Activated CD4-positive, alpha-beta memory T cell treated with anti-CD3 and anti-CD28 coated beads, Interleukin-2, amount 10 ng/mL, durations not matched to agents 7 days and 5 days (primary cell): ENCODE measurements at places on chromosomes 7 and 10. TPM values are rescaled to one million over a fixed set of nuclear protein-coding genes. Genes with fewer than 3 reads are reported as not detected.

GRCh38 chr10:80585812-80586211 is 48.1 kb downstream of the SH2D4B start:
- no peak for DNase-seq

DNA sequence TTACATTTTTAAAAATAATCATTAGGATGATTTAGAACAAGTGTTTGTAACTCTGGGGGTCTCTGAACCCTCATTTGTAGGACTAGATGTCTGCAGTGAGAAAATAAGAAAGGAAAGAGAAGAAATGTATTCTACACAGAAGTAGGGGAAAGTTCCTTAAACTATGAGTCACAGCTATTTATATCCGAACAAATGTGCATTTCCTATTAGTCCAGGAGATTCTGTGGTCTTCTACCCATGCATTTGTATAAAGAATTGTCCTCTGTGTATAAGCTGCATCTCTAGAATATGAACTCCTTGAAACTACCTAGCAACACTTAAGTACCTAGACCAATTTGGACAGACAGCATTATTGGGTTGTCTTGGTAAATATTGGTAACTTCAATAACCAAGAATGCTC is 15.9 kb upstream of the CD36 start:
- no peak for DNase-seq

SCIN gene
- not detected for total RNA-seq

STK31 gene
- total RNA-seq: not detected

- no peak for DNase-seq
These were observed 83.3 kb downstream of the SLIT1 start for GRCh38 chr10:97102441-97102840.

GRCh38 chr7:30859940-30860496 is 51.6 kb upstream of the AQP1 start:
- no peak for DNase-seq

GRCh38 chr7:129741743-129742213 is 130.3 kb downstream of the NRF1 start:
- DNase-seq: no peak

- DNase-seq: no peak
These were observed 46.9 kb downstream of the TMEM26 start for GRCh38 chr10:61406242-61406641.

GRCh38 chr7:130996833-130997231 is 262.8 kb upstream of the KLF14 start:
- no peak for DNase-seq

DNA sequence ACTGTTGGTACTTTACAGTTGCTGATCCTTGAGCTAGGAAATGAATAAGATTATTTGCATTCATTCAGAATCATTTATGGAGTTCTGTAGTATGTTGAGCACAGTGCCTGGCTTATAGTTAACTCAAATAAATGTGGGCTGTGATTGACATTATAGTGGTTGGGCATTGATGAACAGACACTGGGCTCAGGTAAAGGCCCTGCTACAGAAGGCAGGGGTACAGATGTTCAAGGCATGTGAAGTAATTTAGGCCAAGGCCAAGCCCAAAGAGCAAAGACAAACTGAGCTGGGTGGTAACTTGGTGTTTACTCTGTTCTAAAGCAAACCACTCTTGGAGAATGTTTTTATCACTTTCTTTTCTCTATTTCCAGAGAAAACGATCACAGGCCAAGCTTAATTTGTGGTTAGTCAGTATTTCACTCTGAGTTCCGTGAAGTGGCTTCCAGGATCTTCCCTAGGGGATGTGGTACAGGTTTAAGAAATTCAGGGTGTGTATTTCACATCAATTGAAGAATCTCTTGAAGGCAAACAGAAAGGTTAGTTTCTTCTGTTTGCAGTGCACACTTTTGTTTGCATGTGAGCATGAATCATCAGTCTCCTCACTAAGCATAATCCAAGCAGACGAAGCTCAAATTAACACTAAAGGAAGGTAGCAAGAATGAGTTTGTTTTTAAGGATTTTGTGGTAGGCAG is 113.9 kb upstream of the PRR15 start:
- no peak for DNase-seq

GRCh38 chr7:132618956-132619305 is 42.7 kb upstream of the PLXNA4 start:
- no peak for DNase-seq

DNA sequence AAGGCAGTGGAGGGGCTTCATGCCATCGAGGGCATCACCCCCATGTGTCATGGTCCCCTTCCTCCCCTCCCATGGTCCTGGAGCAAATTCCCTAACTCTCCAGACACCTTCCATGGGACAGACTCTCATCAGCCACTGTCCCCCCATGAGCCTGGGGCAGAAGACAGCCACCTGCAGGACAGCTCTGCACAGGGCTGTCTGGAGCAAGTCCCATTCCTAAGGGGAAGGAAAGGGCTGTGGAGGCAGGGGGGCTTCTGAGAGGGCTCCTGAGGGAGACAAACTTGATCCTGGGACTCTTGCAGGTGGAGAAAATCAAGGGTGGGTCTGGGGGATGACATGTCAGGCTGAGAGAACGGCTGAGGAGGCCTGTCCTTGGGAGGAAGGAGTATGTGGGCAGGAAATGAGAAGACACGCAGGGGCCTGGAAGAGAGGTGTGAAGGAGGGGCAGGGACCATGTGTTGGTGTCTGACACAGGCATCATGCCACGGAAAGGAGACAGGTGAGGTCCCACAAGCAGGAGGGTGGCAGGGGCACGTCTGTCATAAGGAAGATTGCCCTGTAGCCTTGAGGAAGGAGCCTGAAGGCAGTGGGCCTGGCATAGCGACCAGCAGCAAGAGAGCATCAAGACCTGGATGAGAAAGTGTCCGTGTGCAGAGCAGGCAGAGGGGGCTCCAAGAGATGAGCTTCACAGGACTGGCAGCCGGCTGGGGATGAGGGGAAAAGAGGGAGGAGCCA is 14.4 kb upstream of the GDF10 start:
- DNase-seq: no peak

PON1 gene
- total RNA-seq: not detected

NEBL gene
- total RNA-seq: not detected

DNA sequence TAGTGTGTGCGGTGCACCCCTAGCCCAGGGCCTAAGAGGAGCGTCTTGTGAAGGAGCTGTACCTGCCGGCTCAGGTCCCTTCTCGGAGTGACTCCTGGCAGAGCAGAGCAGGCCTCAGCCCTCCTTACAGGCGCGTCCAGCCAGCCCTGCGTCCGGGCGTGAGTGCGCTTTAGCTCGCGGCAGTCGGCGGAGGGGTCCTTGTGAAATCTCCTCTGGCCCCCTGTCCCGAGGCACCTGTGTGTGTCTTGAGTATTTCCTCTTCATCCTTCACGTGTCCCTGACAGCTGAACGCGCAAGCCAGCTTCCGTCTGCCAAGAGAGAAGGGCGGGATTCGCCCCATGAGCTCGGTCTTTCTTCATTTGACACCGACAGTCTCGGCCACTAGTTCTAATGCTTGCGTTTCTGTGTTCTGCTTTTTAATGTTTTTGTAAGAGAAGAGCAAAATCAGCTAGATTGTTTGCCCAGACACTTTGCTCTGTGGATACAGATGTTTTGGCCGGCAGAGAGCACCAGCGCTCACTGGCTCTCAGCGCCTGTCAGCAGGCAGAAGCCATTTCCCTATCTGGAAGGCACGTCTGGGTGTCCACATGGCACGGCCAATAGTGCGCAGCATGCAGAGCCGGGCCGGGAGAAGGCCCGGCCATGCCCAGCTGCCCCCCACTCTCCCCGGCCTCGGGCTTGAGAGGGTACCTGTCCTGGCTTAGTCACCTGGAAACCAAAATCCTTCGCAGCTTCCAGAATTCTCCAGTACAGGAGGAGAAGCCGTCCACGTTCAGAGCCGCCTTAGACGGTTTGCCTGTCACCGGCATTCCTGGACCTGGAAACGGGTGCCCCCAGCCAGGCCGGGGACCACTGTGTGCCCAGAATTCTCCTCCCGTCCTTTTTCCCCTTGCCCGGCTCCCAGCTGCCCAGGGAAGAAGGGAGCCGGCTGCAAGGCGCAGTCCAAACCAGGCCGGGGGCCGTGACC is 7.0 kb downstream of the GET4 start:
- DNase-seq: no peak
